ENCODE measurements at places on chromosomes 5 and 9.
A peak's percentile ranks its signal among the peaks of the same experiment; 100 is the strongest.

GRCh38 chr9:124454296-124454695 lies 4.0 kb downstream of the ADGRD2 start:
- no peak for DNase-seq

GRCh38 chr5:144549580-144549979 lies 378.9 kb downstream of the KCTD16 start:
- DNase-seq = no peak

DNA sequence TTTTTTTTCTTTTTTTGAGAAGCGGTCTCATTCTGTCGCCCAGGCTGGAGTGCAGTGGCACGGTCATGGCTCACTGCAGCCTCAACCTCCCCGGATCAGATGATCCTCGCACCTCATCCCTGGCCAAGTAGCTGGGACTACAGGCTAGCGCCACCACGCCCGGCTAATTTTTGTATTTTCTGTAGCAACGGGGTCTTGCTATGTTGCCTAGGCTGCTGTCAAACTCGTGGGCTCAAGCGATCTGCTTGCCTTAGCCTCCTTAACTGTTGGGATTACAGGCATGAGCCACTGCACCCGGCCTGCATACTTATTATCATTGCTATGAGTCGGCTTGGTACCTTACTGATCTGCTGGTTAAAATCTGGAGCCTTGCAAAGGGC lies 790 bp upstream of the IARS1 start:
- no peak for DNase-seq

DNA sequence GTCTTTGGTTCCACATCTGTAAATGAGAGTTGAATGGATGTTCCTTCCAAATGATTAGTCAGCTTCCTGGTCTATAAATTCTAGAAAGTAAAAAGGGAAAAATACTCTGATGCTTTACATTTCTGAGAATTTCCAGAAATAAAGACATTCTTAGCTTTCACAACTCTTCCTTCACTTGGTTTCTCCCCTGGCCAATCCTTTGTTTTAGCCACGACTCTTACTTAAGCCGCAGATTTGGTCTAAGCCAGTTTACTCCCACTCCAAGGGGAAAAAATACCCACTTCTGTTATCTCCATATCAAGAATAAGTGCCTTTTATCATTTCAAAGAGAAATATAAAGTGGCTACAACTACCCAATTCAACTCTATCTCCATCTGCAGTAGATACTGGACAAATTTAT lies 29.7 kb downstream of the PWWP2A start:
- no peak for DNase-seq

DNA sequence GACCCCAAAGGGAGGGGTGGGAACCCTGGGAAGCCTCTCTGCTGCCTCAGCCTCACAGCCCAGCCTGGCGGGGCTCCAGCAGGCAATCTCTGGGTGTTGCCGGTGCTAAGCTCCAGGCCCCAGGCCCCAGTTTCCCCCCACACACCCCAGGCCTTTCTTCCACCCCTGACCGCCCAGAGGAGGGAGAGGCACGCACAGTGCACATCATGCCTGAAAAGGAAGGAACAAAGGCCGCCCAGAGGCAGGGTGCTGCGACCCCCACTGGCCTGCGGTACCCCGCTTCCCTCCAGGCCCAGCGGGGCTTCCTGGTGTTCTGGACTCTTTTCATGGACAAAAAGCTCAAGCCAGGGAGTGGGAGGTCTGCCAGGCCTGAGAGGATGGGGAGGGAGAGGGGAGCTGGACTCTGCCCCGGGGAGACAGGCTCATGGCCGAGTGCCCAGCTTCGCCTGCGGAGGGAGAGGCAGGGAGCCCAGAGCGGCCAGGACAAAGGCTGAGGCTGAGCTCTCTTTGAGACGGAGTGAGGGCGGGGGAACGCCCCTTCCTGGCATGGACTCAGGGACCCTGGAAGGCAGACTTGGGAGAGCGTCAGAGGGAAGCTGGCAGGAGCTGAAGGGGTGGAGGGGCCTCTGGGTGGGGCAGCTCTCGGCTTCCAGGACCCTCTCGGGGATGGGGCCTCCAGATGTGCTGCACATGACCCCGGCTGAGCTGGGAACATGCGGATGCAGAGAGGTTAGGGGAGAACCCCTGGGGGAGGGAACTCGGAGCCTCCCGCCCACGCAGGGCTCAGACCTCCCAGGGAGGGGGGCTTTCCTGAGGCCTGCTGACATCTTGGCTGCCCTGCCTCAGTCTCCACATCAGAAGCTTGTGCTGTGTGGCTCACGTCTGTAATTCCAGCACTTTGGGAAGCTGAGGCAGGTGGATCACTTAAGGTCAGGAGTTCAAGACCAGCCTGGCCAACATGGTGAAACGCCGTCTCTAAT lies 1.8 kb upstream of the ENTPD2 start:
- no peak for DNase-seq

- peak; percentile 7 for DNase-seq
Measured at GRCh38 chr5:102713682-102714231, 41.3 kb upstream of the PAM start.

- DNase-seq = no peak
Measured at GRCh38 chr9:22050924-22051323, 41.8 kb upstream of the CDKN2B start.

DNA sequence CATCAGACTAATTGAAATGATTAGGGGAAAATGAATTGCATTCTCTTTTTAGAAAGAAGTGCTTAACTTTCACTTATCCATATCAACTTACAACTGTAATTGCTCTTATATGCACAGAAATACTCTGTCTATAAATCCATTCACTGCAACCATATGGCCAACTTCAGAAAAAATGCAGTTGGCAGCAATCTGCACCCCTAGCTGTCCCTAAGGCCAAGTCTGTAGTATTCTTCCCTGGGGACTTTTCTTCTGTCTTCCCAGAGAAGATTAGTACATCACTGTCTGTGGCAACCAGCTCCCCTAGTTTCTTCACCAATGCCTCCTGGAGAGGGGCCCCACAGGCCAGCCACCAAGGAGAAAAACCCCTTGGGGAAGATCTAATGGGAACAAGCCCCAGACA lies 45.4 kb downstream of the ABCA1 start:
- no peak for DNase-seq

- no peak for DNase-seq
Measured at GRCh38 chr5:73447530-73448462, 781 bp downstream of the FOXD1 start.

DNA sequence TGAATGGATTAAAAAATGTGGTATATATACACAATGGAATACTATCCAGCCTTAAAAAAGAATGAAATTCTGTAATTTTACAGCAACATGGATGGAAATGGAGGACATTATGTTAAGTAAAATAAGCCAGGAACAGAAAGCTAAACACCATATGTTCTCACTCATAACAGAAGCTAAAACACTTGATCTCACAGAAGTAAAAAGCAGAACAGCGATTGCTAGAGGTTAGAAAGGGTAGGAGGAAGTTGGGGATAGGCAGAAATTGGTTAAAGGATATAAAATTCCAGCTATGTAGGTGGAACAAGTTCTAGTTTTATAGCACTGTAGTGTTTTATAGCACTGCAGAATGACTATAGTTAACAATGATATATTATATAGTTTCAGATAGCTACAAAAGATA lies 15.8 kb downstream of the MARCHF3 start:
- DNase-seq = no peak

- no peak for DNase-seq
Measured at GRCh38 chr5:7793895-7794294, 57.0 kb downstream of the CFAP90 start.

- DNase-seq = no peak
Measured at GRCh38 chr5:122187426-122187825, 58.1 kb downstream of the ZNF474 start.

DNA sequence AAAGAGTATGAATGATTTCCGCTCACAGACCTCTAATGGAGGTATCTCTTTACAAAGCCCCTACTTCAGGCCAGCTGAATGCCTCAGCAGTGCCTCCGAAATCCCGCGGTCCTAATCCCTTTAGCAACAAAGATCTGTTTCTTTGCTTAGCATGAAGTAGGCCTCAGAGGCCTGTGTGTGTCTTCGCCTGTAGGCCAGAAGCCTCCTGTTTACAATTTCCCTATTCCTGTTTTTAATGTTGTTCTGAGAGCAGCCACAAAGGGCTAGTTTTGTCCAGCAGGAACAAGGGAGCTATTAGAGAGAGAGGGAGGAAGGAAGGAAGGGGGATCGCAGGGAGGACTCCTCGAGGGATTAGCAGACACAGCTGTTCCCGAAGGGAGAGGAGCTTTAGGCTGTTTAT lies 166.4 kb upstream of the SPRY4 start:
- no peak for DNase-seq

- no peak for DNase-seq
Measured at GRCh38 chr5:141823056-141823455, 55.2 kb downstream of the PCDH1 start.

- DNase-seq = no peak
Measured at GRCh38 chr5:145934276-145934675, 2.1 kb upstream of the SH3RF2 start.

- DNase-seq = no peak
Measured at GRCh38 chr5:88689668-88690408, 193.1 kb downstream of the MEF2C start.

- DNase-seq = no peak
Measured at GRCh38 chr9:78839252-78839651, 542.3 kb downstream of the PSAT1 start.

DNA sequence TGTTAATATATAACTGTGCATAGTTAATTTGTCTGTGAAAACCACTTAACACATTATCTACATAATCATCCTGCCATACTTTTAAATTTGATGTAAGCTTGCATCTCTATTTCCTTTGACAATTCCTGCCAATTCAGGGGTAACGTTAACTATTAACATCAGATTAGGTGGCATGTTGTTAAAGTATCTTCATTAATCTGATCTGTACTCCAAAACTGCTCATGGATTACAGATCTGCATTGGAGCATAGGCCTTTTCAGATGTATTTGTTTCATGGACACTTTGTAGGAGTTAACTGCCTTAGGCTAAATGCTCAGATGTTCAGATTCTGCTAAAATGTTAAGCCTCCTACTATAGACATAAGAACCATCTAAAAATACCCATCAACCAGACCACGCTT lies 3.1 kb downstream of the RPS6 start:
- DNase-seq = no peak

- DNase-seq = no peak
Measured at GRCh38 chr9:136673088-136673974, 10.6 kb downstream of the EGFL7 start.

GRCh38 chr5:73728493-73729273 lies 102.7 kb downstream of the ARHGEF28 start:
- DNase-seq = no peak

- DNase-seq = no peak
Measured at GRCh38 chr5:134784946-134785620, 26.5 kb downstream of the DDX46 start.

DNA sequence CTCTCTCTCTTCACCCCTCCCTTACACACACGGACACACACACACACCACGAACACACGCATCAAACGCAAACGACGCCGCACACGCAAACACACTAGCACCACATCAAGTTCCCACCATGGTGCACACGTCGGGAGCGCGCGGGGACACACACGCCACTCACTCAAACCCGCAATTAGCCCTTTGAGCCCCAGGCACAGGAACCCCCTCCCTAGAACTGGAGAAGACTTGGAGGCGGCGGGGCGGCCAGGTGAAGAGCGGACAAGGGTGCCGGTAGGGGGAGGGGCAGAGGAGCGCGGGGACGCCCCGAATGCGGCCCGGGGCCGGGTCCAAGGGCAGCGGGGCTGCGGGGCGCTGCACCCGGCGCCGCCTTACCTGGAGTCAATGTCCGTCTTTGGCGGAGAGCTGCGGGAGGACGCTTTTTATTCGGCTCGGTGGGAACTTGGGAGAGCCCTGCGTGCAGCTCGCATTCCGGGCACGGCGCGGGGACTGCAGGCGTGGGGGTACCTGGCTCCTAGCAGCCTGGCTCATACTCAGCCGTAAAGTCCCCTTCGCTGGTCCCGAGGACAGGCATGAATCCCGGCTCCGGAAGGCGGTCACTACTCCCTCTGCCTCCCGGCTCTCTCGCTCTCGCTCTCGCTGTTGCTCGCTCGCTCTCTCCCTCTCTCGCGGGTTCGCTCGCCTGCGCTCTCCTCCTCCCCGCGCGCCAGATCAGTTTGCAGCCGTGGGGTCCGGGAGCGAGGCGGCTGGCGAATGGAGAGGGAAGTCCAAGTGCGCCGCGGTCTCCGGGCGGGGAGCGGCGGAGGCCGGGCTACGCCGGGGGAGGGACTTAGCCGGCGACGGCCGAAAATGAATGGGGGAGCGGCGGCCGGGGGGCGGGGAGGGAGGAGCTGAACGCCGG lies at the start of gene BRINP1:
BRINP1 (minus strand) TSS at position 755 of the 901 bp plus-strand sequence. CDS start 56,080 bp downstream, outside the sequence.
- DNase-seq = peak; percentile 69

DNA sequence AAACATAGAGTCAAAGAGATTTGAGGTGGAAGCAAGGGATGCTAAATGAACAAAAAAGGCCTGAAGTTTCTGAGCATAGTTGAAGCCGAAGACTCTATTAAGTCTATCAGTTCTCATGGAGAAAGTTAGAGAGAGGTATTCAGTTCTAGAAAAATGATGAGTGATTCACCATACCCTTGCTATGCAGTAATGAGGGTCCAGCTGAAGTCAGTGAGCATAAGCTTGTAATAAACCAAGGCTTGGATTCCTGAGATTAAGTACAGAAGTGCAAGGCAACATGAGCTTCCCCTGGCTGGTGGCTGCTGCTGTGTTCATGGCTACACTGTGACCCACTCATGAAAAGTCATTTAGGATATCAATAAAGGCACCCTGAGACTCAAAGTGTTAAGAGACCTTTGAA lies 129.7 kb upstream of the MTAP start:
- no peak for DNase-seq

DNA sequence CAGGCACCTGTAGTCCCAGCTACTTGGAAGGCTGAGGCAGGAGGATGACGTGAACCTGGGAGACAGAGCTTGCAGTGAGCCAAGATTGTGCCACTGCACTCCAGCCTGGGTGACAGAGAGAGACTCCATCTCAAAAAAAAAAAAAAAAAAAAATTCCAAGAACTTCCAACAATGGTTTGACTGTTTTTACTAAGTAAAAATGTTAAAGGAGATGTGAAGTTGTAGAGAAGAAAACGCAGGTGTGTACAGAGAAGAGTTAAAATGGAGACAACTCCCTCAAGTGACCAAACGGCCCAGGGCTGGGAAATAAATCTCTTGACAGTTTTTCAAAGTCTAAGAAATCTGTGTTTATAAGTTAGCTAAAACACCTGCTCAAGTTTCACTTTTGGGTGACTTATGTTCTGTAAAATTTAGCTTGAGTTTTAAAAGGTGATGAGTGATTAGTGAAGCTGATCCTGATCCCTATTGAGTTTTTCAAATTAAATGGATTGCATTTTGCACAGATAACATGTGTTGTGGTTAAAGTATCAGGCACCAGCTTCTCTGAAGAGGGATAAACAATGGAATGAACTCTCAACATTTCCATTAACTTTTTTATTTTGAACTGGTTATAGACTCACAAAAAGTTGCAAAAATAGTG lies 255.2 kb upstream of the CD180 start:
- DNase-seq = no peak

DNA sequence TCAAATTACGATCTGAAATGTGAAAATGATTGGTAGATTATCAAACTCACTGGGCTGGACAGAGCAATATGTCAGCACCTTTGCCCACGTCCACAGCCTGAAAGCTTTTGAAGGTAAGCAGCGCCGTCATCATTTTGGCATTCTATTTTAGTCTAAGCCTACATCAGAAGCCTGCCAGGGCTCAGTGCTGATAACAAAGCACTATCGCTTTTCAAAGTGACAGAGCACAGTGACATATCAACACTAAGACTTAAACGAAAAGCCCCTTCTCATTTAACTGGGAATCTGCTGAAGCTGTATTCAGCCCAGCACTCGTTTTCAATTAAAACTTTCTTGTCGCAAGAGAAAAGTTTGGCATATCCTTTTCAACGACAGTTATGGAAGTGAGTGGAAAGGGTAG lies 1076.3 kb downstream of the PTPRD start:
- DNase-seq = no peak

All from NCI-H510A (cell line).